ENCODE measurements at places on chromosomes 6 and 20.
A peak's percentile ranks its signal among the peaks of the same experiment; 100 is the strongest.

GRCh38 chr6:10351791-10352190 is 63.1 kb downstream of the TFAP2A start:
- no peak for DNase-seq

DNA sequence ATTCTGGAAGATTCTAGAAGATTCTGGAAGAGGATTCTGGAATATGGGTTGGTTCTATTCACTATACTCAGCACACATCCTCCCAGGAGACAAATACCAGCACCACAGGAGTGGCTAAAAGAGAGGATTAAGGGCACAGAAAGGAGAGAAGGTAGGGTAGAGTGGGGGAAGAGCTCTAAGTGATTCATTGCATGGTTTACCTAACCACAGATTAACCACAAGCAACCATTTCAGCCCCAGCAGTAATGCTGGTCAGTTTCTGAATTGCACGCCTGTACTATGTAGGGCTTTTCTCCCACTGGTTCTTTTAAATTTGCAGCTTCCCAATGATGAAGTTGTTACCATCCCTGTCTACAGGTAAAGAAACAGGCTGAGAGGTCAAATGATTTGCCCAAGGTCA is 192.7 kb upstream of the PMEPA1 start:
- no peak for DNase-seq

GRCh38 chr20:11958855-11959254 is 41.2 kb downstream of the BTBD3 start:
- DNase-seq = no peak

DNA sequence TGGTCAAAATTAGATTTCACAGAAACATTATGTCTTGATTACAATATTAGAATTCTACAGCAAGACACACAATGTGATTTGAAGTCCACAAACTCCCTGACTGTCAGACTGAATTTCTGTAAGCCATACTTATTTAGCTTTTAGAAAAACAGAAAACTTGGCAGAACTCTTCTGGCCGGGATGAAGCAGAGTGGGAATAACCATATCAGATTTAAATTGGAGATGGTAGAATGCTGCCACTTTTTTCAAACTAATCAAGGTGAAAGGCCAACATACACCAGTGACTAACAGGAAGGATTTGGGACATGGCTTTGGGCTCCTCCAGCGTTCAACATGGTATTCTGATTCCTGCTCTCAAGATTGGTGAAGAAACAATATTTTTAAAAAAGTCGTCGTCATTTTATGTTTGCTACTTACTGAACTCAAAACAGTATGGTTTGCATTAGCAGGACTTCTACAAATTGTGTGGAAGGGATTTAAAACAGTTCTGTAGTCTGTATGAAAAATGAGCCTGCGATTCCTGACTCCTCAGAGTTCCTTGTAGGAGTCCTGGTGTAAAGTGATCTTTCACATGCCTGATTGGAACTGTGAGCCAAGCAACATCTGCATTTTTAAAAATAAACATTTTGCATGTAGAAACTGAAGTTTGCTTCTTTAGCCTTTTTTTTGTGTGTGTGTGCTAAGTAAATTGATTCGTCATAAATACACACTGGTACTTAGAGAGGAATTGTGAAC is 297.9 kb upstream of the SOX4 start:
- no peak for DNase-seq

DNA sequence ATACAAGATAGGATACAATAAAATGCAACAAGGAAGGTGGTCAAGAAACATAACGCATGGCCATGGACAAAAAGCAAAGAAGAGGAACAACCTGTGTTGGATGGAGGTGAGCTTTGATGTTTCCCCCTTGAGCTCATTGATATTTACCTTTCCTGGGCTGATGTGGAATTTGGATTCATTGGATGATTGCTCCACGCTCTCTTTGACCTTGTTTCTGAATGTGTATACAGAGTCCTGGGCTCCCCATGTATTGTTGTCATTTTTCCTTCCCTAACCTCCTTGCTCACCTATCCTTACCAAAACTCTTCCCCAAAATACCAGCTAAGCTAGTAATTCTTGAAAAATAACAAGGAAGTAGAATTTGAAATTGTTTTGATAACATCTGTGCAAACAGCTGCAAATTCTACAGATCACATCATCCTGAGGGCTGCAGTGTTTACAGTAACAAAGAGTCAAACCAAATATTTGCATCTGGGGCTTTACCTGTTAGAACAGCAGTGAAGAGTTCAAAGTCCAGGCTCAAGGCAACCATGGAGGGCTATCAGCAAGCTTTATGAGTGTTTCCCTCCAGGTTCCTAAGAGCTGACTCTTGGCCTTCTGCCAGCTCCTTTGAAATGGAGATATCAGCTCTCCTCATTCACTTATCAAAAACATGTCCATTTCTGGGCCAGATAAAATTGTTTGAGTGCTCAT is 214.3 kb upstream of the MARCKS start:
- peak; percentile 54 for DNase-seq

- no peak for DNase-seq
Measured at GRCh38 chr20:47727170-47727880, 58.0 kb downstream of the SULF2 start.

GRCh38 chr6:157099912-157100593 is 223.3 kb downstream of the TMEM242 start:
- DNase-seq = no peak

GRCh38 chr6:33665957-33666356 is 44.8 kb downstream of the ITPR3 start:
- DNase-seq = no peak

GRCh38 chr6:146598772-146599405 is at the start of gene ADGB:
ADGB (plus strand) TSS chr6:146598972; CDS start chr6:146599041, 69 bp downstream.
- peak; percentile 0 for DNase-seq

GRCh38 chr20:39453890-39454289 is 491.7 kb downstream of the DHX35 start:
- peak; percentile 5 for DNase-seq

GRCh38 chr6:45803071-45803470 is 212.6 kb downstream of the CLIC5 start:
- DNase-seq = no peak

- no peak for DNase-seq
Measured at GRCh38 chr6:130019326-130020072, 1.1 kb downstream of the L3MBTL3 start.

GRCh38 chr20:25238319-25239037 is 9.4 kb upstream of the PYGB start:
- DNase-seq = no peak

All from NCI-H2227 treated with DMSO at 0.1 percent for 48 hours (cell line).